ENCODE measurements at places on chromosomes 3 and 15.

DNA sequence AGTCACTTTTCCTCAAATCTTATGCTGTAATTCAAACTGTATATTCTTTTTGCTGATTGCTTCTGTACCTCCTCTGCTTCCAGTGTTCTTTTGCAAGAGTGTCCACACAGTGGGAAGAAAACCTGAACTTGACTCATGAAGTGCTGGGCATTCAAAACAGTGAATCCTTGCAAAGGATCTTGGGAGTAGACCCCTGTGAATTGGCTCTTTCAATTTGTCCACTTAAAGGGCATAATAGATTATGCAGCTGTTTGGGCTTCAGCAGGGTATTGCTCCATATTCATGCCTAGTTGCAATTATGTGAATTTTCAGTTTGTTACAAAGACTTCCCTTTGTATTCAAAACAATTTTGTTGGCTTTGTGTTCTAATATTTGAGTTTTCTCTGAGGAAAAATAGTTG, 11.4 kb downstream of the ZFAND6 start:
- DNase-seq, result no peak

GRCh38 chr3:80285388-80285787, 517.6 kb upstream of the ROBO1 start:
- DNase-seq, result no peak

DNA sequence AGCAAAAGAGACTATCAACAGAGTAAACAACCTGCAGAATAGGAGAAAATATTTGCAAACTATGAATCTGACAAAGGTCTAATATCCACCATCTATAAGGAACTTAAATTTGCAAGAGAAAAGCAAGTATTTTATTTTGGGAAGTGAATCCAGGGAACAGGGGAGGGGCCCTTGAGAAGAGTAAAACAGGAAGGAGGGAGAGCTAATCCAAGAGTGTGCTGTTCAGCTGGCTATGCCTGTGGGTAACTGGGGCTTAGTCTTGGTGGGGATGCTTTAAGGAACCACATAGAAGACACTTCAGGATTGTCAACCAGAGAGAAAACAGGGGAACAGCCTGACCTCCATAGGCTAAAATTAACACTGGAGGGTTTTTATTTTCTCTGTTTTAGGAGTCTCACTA, 3.9 kb upstream of the HHLA2 start:
- no peak for DNase-seq

- no peak for DNase-seq
These were observed 55.1 kb downstream of the HEG1 start for GRCh38 chr3:125000661-125001060.

GRCh38 chr15:80433836-80434235, 29.7 kb downstream of the ARNT2 start:
- no peak for DNase-seq

DNA sequence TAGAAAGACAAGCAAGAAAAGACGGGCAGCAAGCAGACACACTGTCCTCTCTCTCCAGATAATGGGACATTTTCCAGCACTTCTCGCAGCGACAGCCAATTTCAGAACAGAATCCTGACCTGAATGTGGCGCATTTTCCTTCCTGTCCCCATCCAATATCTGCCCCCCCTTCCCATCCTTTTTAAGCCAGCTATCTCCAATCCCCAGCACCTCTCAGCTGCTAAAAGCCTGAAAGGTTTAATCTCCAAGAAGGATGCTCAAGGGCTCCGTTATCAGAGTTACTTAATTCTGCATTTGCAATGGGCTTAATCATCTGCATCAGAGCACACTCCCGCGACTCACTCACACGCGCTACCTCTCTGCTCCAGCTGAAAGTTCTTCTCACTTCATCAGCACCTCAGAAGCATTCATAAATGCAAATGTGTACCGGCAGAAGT, 50.5 kb downstream of the SRGAP3 start:
- DNase-seq, result no peak

GRCh38 chr3:169628567-169628966, 34.9 kb downstream of the MECOM start:
- no peak for DNase-seq

DNA sequence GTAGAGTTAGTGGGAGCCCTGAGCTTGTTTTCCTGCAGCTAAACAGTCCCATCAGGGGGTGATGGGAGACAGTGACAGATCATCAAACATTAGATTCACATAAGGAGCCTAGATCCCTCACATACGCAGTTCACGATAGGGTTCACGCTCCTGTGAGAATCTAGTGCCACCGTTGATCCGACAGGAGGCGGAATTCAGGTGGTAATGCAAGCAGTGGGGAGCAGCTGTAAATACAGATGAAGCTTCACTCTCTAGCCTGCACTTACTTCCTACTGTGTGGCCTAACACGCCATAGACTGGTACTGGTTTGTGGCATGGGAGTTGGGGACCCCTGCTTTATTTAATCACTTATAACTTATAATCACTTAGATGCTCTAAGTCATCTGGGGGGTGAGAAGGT, 179.1 kb downstream of the AKAP13 start:
- DNase-seq, result no peak

GRCh38 chr3:50341537-50341936, 901 bp upstream of the RASSF1 start:
- no peak for DNase-seq

DNA sequence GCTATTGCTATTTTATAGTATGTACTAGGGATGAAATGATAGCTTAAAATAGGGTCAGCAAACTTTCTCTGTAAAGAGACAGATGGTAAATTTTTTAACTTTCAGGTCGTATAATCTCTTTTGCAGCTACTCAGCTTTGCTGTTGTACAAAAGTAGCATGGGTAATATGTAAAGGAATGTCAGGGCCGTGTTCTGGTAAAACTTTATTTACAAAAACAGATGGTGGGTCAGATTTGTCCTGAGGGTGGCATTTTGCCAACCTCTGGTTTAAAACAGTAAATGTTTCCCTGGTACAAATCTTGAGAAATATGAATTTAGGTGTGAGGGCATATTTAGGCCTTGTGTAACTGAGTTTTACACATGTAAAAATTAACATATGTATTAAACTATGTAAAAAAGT, 18.6 kb downstream of the NMD3 start:
- no peak for DNase-seq

GRCh38 chr15:51170882-51171633, 76.4 kb upstream of the TNFAIP8L3 start:
- DNase-seq, result no peak

GRCh38 chr3:50163572-50164455, 8.7 kb downstream of the SEMA3F start:
- no peak for DNase-seq

- DNase-seq, result no peak
These were observed 4.9 kb downstream of the MGLL start for GRCh38 chr3:127817406-127817841.

All from cortex of kidney (tissue), 1 donor.